ENCODE measurements at places on chromosomes 16 and 17.

- DNase-seq, result no peak
Observed at GRCh38 chr16:55700961-55701360, 45.2 kb downstream of the SLC6A2 start.

GRCh38 chr16:68915589-68915988 is 72.3 kb downstream of the TANGO6 start:
- no peak for DNase-seq

DNA sequence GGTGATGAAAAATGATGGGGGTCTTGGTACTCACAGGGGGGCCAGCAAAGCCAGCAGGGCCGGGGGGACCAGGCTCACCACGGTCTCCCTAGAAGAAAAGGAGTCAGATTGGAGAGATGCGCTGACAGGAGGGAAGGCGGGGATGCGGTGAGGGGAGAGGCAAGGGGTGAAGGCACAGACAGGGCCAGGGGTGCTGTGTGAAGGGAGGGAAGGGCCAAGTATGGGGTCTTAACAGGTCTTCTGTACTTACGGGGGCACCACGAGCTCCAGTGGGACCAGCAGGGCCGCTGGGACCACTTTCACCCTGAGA is 11.2 kb downstream of the COL1A1 start:
- no peak for DNase-seq

- DNase-seq, result no peak
Observed at GRCh38 chr16:67213197-67214019, 13.5 kb upstream of the TMEM208 start.

GRCh38 chr17:9944704-9945103 is 39.6 kb upstream of the RCVRN start:
- DNase-seq, result no peak

GRCh38 chr17:7552621-7553051 is 3.8 kb downstream of the TNFSF12 start:
- no peak for DNase-seq

DNA sequence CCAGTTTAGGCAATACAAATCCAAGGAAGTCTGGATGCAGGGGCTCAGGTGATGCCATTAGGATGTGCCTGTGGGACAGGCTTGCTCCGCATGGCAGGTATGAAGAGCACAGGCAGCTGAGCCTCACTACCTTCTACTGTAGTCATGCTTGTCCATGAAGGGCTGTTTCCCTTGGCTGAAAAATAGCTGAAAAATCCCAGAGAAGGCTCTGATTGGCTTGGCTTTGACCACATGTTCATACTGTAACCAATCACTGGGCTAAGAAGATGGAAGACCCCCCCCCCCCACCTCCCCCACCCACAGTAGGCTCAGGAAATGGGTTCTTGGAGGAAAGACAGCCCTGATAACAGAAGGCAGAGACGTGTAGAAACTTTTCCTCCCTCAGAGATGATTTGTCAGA is 66.5 kb upstream of the LGALS9 start:
- no peak for DNase-seq

Data from fibroblast of pulmonary artery (primary cell).